ENCODE measurements at places on chromosomes 3 and 15.
A peak's percentile ranks its signal among the peaks of the same experiment; 100 is the strongest.

DNA sequence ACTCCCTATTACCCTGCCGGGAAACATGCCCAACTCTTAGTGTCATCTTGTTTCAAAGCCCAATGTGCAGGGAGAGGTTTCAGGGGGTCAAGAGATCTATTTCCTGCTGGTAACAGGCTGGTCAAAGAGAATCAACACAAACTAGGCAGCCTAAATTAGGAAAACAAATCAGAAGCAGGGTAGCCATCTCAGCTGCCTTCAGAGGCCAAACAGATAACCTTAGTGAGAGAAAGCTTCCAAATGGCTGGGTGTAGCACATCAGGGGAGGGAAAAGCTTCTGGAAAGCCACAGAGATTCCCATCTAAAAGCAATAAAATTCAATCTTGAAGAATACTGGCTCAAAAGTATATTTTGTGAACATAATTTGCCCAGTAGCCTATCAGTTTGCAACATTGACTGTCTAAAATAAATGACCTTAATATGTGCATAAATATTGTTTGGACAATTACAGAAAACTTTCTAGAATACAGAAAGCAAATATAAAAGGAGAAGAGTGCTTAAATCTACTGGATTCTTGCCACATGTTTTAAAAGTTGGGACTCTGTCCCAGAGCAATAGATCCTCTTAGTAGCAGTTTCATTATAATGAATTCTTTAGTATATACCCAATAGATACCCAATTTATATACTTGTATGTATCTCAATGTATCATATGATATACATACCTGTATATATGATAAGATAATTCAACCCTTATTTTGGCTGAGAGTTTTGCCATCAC, 371.9 kb upstream of the RARB start:
- no peak for DNase-seq

DNA sequence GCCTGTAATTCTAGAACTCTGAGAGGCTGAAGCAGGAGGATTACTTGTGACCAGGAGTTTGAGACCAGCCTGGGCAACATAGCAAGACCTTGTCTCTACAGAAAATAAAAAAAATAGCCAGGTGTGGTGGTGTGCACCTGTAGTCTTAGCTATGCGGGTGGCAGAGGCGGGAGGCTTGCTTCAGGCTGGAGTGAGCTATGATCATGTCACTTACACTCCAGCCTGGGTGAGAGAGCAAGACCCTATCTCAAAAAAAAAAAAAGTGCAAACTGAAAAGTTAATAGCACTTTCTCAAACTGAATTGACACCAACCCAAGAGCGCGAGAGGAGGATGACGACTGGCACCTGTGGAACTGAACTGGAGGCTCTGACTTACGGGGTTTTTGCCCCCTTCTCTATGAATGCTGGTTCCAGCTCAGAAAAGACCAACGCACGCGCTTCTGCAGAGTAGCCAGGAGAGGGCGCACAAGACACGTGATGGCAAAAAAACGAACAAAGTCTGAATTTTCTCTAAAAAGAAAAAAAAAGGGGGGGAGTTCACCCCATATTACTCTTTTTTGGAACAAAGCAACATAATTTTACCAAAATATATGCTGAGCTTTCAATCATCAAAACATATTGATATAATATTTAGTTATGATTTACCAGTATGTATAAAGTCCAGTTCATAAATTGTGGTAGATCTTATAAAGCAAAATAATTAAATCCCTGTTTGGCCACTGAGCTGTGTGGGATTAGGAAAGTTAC, 23.7 kb downstream of the CFAP92 start:
- no peak for DNase-seq

- no peak for DNase-seq
These were observed 13.2 kb downstream of the CLASP2 start for GRCh38 chr3:33704891-33705290.

- DNase-seq, result no peak
These were observed 71.8 kb downstream of the DTWD1 start for GRCh38 chr15:49692514-49693090.

- no peak for DNase-seq
These were observed 526.4 kb upstream of the DPPA4 start for GRCh38 chr3:109863701-109864100.

- DNase-seq, result no peak
These were observed 43.8 kb downstream of the TRAK1 start for GRCh38 chr3:42134867-42135464.

- DNase-seq, result no peak
These were observed 856.2 kb downstream of the TUSC7 start for GRCh38 chr3:117565777-117566176.

DNA sequence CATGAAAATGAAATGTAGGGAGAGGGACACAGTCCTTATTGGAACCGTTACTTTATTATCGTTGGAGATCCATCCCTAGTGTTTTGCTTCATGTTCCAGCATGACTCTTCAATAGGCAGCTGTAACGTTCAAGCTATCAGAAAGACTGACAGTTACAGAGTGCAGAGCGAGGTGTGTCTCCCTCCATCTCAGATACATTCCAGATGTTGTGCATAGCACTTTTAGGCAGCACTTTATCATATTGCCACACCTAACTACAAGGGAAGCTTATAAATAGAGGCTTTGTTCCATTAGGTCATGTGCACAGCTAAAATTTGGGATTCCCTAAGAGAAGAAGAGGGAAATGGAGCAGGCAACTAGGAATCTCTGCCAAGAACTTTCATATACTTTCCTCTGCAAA, 1009.6 kb downstream of the ROBO2 start:
- no peak for DNase-seq

- no peak for DNase-seq
These were observed 26.9 kb downstream of the GYG1 start for GRCh38 chr3:149018247-149018646.

DNA sequence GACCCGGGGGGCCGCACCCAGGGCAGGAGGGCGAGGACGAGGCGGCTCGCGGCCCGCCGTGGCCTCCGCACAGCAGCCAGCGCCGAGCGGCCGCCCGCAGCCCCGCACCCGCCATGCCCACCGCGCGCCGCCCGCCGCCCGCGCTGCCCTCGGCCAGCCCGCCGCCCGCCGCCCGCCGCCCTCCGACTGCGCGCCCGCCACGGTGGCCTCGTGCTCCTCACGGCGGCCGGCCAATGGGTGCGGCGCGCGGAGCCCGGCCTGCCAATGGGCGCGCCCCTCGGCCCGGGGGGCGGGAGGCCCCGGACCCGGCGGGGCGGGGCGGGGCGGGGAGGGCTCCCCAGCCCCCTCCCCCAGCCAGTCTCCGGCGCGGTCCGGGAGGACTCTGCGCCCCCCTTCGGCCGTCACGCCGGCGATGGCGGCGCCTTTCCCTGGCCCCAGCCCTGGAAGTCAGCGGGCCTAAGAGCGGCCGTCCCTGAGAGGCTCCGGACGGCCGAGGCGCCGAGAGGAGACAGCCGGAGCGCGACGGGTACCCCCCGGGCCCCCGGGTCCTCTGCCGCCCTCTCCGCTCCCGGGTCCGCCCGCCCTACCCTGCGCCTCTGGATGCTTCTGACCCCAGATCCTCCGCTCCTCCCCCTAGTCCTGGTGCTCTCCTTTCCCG, at the start of gene NT5DC2:
Gene NT5DC2, minus strand, starts transcription at position 235 of the 658 bp plus-strand sequence. Its CDS starts 120 bp downstream, at position 115.
- peak; percentile 48 for DNase-seq

DNA sequence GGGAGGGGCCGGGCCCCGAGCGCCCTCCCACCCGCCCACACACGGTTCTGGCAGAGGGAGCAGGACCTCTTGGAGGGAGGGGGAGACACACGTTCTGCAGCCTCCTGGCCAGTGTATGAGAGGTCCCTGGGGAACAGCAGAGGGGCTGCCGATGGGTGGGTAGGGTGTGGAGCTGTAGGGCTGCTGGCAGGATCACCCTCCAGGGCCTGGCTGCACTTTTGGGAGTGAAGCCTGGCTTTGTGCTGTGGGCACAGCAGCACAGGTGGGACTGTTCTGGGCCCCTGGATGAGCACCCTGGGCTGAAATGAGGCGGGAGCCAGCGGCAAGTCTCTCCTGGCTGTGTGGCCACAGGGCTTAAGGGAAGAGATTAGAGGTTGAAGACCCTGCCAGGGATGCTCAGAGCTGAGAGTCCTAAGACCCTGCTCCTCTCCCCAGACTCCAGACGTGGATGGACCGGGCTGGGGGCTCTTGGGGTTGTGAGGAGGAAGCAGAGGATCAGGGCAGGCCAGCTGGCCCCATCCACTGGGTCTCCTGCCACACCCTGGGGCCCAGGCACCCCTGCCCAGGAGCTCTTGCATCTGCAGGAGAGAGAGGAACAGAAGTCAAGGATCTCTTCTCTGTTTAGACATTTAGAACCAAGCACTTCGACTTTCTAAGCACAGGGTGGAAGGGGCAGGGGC, 45.2 kb downstream of the RGMA start:
- DNase-seq, result no peak

DNA sequence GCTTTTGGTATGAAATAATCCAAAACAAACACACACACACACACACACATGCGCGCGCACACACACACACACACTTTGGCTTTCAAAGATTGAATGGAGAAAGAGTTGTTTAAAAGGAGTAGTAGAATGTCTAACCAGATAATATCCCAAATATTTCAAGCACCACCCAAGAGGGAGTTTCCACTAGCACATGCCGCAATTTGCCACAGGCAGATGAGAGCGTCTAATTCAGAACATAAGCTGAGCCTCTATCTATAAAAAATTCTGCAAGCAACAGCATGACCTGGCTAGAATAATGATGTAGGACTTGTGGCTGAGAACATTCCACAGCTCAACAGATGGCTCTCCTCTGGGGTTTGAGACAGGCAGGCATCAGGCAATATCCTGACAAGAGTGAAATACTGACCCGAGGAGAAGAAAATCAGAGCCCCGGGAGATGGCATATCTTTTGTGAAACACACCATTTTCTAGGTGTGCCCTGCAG, 302.5 kb upstream of the GADL1 start:
- peak; percentile 37 for DNase-seq

- DNase-seq, result no peak
These were observed 317.6 kb downstream of the CHL1 start for GRCh38 chr3:514192-514591.

DNA sequence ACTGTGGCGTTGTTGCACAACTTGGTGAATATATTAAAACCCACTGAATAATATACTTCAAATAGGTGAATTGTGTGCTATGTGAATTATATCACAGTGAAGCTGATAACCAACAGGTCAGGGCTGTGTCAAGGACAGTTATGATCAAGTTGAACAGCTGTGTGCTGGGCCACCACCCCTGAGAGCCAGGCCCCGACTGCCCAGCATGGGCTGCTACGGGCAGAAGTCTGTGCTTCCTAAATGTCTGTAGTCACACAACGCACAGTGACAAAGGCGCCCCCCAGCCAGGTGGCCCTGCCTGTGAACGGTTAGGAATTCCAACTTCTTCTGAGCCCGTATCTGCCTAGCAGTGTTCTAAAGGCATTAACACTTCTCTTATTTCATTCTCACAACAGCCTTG, 32.8 kb downstream of the TKT start:
- no peak for DNase-seq

- no peak for DNase-seq
These were observed 20.4 kb upstream of the CELF6 start for GRCh38 chr15:72340366-72340765.

- DNase-seq, result no peak
These were observed at the start of gene CRTC3 for GRCh38 chr15:90529371-90530249. Gene CRTC3, plus strand, starts transcription at chr15:90529923. Its CDS starts 149 bp downstream, at chr15:90530072.

GRCh38 chr15:40846841-40847222, 3.0 kb downstream of the SPINT1 start:
- no peak for DNase-seq

- no peak for DNase-seq
These were observed 612 bp upstream of the C15orf40 start for GRCh38 chr15:83012076-83012426.

- DNase-seq, result no peak
These were observed 34.0 kb downstream of the YEATS2 start for GRCh38 chr3:183731611-183732010.

- no peak for DNase-seq
These were observed 34.0 kb upstream of the HRH1 start for GRCh38 chr3:11120091-11120805.

GRCh38 chr3:9301091-9301490, 51.6 kb upstream of the SRGAP3 start:
- no peak for DNase-seq

GRCh38 chr15:94370206-94370935, 139.0 kb downstream of the MCTP2 start:
- no peak for DNase-seq

DNA sequence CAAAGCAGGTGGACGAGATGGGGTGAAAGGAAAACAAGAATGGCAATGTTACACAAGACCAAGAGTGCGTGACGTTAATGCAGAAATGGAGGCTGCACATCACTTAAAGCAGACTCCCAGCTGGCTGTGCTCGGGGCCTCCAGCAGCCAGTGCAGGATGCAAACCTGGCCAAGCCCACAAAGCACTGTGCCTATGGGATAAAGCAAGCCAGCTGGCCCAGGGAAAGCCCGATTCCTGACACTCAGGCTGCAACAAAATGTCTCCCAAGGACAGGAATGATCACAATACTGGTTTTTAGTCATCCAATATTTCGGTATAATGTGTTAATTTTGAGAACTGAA, 86.2 kb downstream of the SEC22A start:
- DNase-seq, result no peak

- no peak for DNase-seq
These were observed 141.6 kb downstream of the ECT2 start for GRCh38 chr3:172892158-172892557.

DNA sequence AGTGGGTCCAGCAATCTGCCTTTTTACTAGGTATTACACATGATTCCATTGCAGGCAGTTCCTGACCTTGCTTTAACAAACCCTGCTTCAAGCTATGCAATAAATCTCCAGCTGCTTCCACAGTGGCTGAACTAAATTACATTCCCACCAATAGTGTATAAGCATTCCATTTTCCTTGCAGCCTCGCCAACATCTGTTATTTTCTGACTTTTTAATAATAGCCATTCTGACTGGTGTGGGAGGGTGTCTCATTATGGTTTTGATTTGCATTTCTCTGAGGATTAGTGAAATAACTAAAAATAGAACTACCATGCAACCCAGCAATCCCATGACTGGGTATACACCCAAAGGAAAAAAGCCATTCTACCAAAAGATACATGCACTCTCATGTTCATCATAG, 36.4 kb upstream of the DNAJC13 start:
- DNase-seq, result no peak

- no peak for DNase-seq
These were observed 162.4 kb upstream of the TGFBR2 start for GRCh38 chr3:30443756-30444673.

DNA sequence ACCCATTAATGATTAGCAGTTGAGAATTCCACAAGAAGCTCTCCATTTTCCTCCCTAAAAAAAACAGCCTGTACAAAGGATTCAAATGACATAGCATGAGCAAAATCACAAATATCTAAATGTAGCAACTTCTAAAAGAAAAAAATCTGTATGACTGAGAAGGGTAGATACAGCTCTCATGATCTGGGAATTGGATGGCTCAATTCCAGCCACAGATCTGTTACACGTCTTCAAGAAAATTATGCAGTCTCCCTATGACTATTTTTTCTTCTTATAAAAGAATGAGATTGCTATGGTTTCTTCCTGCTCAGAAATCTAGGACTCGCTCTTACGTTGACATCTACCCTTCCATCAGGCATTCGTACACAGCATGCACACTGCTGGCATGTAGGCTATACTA, 71.5 kb downstream of the PLCH1 start:
- no peak for DNase-seq

Data from tibial nerve (tissue), 4 donors.